ENCODE measurements at places on chromosomes 1 and 21.

GRCh38 chr1:111615870-111616715 lies 3.5 kb upstream of the RAP1A start:
- DNase-seq: no peak

DNA sequence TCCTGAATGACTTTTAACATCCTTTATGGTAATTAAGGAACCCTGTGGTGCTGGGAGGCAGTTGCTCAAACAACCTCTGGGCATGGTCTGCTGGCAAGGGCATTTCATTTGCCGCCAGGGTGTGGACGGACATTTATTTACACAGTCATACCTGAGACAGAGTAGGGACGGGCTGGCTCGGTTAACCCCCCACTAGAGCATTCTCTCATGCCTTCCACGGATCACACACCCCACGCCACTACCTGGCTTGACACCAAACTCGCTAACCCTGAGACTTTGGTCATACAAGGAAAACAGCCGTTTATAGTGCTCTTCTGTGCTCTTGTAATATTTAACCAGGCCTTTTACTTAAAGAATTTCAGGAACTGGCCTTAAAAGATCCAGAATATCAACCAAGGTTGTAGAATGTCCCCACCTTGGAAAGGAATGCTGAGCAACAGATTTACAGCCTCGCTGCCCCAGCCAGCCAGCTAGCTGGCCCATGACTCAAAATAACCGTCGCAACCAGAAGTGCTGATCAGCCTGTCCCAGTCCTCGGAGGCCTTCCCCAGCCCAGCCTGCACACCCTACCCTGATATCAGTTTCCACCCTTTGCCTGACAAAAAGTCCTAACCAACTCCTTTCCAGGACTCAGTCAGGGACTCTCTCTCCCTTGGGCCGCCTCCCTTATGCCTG lies 6.5 kb upstream of the PDXK start:
- peak; percentile 77 for DNase-seq

GRCh38 chr1:157270705-157271274 lies 132.6 kb upstream of the ETV3 start:
- DNase-seq: no peak

GRCh38 chr1:173485401-173485800 lies 8.3 kb downstream of the PRDX6 start:
- no peak for DNase-seq

- DNase-seq: no peak
Observed at GRCh38 chr1:245615001-245615400, 460.2 kb downstream of the KIF26B start.

DNA sequence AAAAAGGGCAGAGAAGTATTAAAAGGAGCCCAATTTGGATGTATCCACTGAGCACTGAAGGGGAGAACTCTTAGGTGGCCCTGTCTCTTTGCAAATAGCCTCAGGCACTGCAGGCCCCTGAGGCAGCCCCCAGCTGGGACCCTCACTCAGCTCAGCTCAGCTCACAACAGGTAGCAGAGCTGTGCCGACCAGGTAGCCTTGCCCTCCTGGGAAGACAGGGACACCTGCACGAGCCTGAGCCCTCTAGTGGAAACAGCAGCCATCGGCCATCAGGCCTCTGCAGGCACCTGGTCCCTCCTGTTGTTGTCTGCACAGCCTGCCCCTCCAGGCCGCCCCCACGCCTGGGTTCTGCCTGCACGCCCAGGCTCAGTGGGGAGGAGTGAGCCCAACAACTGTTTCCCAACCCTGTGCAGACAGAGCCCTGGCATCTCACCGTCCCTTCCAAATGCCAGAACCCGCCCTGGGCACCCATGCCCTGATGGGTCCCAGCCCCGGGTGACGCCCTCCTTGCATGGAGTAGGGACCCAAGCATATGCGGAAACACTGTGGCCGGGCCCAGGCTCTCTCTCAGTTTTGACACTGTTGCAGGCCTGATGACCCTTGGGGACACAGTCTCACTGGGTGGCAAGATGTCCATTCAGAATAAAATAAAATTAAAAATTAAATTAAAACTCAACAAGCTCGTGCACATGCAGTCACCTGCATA lies 60.0 kb upstream of the AJAP1 start:
- no peak for DNase-seq

- no peak for DNase-seq
Observed at GRCh38 chr1:183926983-183927382, 110.5 kb downstream of the COLGALT2 start.

DNA sequence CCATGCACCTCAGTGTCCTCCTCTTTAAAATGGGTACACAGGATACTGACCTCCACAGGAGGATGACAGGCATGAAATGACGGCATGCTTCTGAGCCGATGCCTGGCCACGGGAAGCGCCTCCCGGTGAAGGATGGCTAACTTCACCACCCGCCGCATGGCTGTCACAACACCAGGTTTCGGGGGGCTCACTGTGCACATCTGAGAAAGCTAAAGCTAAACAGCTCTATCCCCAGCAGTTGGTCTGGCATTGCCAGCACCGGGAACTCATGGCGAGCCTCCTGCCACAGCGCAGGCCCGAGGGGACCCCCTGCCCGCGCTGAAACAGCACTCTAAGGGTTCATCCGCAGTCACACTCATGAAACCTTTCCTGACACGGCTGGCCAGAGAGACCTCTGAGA lies 16.0 kb downstream of the NPHP4 start:
- no peak for DNase-seq

- peak; percentile 16 for DNase-seq
Observed at GRCh38 chr1:56578138-56578962, 1.0 kb downstream of the PLPP3 start.

DNA sequence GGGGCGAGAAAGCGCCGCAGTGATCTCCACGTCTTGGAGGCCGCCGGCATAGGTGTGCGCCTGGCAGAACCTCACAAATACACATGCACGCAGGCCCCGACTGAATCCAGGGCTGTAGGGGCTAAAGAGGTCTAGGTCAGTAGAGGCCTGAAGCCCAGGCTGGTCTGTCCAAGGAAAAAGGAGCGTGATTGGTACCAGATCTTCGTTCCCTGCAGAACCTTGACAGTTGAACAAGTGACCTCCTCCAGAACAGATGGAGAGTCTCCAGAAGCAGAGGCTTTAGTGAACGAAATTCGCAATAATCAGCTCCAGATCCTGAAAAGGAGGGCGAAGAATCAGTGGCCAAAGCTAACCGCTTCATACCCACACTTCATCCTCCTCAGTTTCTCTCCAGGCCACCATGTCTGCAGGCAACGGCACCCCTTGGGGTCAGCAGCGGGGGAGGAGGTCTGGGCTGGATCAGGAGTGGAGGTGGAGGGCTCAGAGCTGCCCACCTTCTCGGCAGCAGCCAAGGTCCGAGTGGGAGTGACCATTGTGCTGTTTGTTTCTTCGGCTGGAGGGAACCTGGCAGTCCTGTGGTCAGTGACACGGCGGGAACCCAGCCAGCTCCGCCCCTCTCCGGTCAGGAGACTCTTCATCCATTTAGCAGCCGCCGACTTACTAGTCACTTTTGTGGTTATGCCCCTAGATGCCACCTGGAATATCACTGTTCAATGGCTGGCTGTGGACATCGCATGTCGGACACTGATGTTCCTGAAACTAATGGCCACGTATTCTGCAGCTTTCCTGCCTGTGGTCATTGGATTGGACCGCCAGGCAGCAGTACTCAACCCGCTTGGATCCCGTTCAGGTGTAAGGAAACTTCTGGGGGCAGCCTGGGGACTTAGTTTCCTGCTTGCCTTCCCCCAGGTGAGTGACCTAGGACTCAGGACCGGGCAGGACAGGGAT lies 749 bp upstream of the PEX11B start:
- peak; percentile 53 for DNase-seq

- no peak for DNase-seq
Observed at GRCh38 chr1:244854865-244855578, 9.3 kb downstream of the HNRNPU start.

GRCh38 chr1:217982331-217983050 lies 302.6 kb upstream of the RRP15 start:
- no peak for DNase-seq

- DNase-seq: no peak
Observed at GRCh38 chr21:44890338-44890931, 16.9 kb upstream of the PTTG1IP start.

- no peak for DNase-seq
Observed at GRCh38 chr1:235767795-235768194, 98.9 kb downstream of the LYST start.

DNA sequence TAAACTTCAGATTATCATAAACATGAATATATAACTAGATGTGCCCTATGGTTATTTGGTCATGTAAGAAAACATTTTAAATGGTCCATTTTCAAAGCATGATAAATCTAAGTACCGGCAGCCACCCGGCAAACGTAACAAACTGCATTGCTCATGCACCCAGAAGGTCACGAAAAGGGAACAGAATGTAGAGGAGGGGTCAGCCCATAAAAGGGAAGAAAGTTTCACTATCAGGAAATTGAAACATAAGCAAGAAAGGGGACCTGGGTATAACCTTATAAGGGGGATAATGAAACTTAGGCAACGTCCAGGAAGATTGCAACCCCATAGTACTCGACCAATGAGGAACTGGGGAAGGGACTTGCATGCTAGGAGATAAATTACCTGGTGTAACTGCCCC lies 421.2 kb upstream of the ZRANB2 start:
- DNase-seq: no peak

DNA sequence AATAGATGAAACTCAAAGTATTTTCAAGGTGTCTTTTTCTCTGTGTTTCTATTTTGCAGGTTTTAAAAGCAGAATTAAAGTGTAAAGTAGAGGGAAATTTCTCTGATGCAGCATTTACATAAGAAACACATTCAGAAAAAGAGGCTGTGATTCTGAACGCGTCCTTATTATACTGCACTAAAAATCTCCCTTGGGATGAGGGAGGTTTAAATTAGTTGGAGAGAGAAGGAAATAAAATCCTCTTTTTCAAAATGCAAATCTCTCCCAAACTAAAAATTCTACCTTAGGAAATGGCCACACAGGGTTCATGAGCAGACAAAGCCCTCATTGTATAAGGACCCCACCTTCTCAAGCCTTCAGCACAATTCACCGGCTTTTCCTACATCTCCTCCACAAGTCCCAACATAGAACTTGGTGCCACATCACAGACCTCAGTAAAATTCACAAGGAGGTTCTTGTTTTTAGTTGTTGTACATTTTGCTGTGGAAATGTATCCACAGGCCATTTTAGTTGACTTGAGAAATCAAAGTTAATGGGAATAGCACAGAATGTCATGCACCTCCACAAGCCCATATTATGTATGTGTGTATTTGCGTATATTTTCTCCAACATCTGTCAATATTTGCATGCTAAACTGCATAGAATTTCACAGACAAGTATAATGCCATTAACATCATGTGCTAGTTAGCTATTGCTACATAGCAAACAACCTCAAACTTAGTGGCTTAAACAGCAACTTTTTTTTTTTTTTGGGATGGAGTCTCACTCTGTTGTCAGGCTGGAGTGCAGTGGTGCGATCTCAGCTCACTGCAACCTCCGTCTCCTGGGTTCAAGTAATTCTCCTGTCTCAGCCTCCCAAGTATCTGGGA lies 59.8 kb downstream of the MAB21L3 start:
- no peak for DNase-seq

GRCh38 chr1:206893380-206893779 lies 3.9 kb upstream of the IL24 start:
- DNase-seq: no peak

GRCh38 chr1:34378968-34379856 lies 202.5 kb downstream of the C1orf94 start:
- no peak for DNase-seq

DNA sequence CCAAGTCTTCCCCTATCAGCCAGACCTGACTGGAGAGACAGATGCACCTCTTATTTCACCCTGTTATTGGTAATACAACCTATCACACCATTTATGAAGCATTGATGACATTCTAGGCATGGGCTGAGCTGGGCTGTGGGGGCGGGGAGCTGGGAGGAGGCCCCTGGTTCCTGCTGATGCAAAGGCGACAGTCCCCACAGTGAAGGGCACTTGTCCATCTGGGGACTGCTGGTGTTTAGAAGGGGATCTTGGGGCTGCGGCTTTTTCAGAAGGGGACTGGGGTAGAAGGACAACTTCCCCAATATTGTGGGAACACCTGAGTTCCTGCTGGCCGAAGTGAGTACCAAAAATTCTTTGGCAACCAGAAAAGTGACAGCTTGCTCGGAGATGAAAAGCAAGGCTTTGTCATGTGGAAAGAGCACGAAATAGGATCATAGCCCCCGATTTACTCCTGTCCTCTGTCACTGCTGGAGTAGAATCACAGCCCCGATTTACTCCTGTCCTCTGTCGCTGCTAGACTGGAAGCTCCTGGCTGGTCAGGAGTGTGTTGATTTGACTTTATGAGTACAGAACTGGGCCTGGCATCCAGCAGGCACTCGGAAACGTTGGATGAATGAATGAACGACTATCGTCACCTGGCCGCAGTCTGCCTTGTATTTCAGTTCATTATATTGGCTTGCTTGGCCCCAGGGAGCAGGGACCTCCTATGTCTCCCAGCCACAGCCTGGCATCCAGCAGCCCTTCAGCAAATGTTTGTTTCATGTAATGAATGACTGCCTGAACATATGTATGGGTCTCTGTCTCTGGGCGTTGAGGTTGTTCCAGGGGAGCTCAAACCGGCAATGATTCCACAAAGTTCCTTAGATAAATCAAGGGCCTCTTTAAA lies 16.5 kb upstream of the ETV3L start:
- no peak for DNase-seq

DNA sequence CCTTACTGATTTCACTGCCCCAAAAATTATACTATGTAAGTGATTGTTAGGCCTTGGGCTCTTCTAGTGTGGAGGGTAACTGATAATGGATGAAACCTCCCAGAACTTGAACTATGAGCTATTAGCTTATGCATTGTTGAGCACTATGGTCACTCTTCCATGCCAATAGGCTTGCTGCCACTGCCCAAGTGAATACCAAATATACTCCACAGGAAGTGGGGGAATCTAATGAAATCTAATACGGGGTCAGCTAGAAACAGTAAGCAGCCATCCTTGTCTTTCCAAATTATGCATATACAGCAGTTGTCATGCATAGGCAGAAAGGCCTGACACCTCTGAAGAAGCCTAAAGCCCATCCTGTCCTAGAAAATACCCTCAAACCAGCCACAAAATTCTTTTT lies 198.7 kb upstream of the PTBP2 start:
- no peak for DNase-seq

Measured in A549 (cell line).